CD14-positive monocyte (primary cell): ENCODE measurements at places on chromosomes 12 and 14.
A peak's percentile ranks its signal among the peaks of the same experiment; 100 is the strongest.

- peaks cover 17% of the 10 kb centered on the region for H3K4me1 ChIP-seq
- peak; percentile 9 for DNase-seq
- peaks cover 3% of the 10 kb centered on the region for H3K36me3 ChIP-seq
- peak within 1 kb of the TSS; percentile 45 for H3K4me3 ChIP-seq
- no peak within 1 kb of the TSS for H3K27ac ChIP-seq
Observed at GRCh38 chr12:123761841-123762714, at the start of gene DNAH10. TSS of gene DNAH10 (plus strand) at chr12:123762301. CDS start at chr12:123762337, 36 bp downstream.

GRCh38 chr14:23494223-23494622, 24.7 kb downstream of the NGDN start:
- no peak overlapping the region for H3K27ac ChIP-seq
- H3K36me3 ChIP-seq = no peaks in the 10 kb centered on the region
- no peak overlapping the region for H3K4me3 ChIP-seq
- DNase-seq = no peak
- H3K4me1 ChIP-seq = no peaks in the 10 kb centered on the region

DNA sequence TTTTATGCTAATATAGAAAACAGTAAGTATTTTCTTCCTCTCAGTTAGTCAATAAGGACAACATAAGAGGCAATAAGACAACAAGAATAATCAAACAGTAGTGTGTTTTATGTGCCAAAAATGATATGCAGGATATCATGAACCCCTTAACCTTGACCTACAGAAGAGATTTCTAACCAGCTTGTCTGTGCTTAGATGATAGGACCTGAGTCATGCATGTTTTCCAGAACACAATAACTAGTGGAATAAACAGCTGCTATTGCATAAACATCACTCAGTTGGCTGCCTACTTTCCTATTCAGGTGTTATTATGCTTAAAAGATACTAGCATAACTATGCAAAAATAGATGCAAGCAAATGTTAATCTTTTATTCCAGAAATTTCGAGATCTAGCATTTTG, 282.5 kb downstream of the PRKD1 start:
- no peak for DNase-seq
- H3K27ac ChIP-seq = no peak overlapping the region
- no peaks in the 10 kb centered on the region for H3K27me3 ChIP-seq
- no peak overlapping the region for H3K4me3 ChIP-seq

GRCh38 chr14:72776701-72777261, 117.1 kb downstream of the DPF3 start:
- H3K27ac ChIP-seq = no peak overlapping the region
- no peaks in the 10 kb centered on the region for H3K27me3 ChIP-seq
- no peaks in the 10 kb centered on the region for H3K4me1 ChIP-seq

GRCh38 chr12:9327320-9327719, 119.1 kb upstream of the PZP start:
- no peak for DNase-seq
- no peak overlapping the region for H3K4me3 ChIP-seq
- no peaks in the 10 kb centered on the region for H3K36me3 ChIP-seq
- H3K4me1 ChIP-seq = no peaks in the 10 kb centered on the region
- no peaks in the 10 kb centered on the region for H3K27me3 ChIP-seq
- no peak overlapping the region for H3K27ac ChIP-seq

- H3K27ac ChIP-seq = no peak overlapping the region
- H3K4me1 ChIP-seq = peaks cover 19% of the 10 kb centered on the region
- no peaks in the 10 kb centered on the region for H3K36me3 ChIP-seq
- no peak overlapping the region for H3K4me3 ChIP-seq
Observed at GRCh38 chr14:22848351-22849164, 12.2 kb downstream of the MMP14 start.

- H3K4me3 ChIP-seq = no peak overlapping the region
- H3K27me3 ChIP-seq = no peaks in the 10 kb centered on the region
- H3K4me1 ChIP-seq = no peaks in the 10 kb centered on the region
Observed at GRCh38 chr14:99055816-99056215, 216.2 kb downstream of the BCL11B start.

DNA sequence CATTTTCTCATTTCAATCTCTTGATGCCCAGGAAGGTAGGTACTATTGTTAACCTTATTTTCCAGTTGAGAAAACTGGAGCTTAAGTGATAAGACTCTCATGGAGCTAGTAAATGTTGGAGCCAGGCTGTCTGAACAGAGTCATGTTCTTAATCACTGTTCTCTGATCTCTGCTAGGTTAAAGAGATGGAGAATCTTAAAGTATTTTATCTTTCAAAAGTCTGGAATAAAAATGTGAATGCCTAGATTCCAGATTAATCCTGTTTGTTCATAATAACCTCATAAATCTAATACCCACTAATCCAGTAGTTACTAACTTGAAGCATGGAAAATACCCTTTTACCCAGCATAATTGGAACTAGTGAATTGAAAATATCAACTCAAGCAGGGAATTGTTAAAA, 341.0 kb upstream of the RGS6 start:
- H3K36me3 ChIP-seq = no peaks in the 10 kb centered on the region
- H3K27me3 ChIP-seq = no peaks in the 10 kb centered on the region
- no peak for DNase-seq

DNA sequence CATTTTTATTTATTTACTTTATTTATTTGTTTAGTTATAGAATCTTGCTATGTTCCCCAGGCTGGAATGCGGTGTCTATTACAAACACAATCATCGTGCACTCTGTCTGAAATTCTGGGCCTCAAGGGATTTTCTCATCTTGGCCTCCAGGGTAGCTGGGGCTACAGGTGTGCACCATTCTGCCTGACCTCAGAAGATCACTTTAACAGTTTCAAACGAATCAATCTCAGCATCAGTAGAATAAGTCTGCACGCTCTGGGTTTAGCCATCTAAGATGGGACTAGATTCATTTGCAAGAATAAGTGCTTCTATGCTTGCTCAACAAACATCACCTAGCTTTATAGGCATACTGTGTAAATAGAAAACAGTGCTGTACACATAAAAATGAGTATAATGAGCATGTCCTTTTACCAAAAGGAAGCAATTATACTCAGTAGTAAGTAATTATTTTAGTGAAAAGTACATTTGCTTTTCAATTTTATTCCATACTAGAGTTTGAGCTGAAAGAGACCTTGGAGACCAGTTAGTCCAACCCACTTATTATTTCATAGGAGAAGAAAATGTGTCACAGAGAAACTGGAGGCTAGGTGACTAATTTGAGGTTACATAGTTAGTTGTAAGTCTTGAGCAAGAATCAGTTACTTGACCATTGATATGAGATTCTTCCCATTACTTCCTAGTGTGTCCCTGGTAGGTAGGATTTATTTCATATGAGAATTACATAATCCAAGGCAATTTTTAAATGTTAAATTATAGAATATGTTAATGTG, 456.5 kb upstream of the LMO3 start:
- DNase-seq = no peak
- no peaks in the 10 kb centered on the region for H3K36me3 ChIP-seq
- H3K27me3 ChIP-seq = no peaks in the 10 kb centered on the region
- no peak overlapping the region for H3K4me3 ChIP-seq
- no peaks in the 10 kb centered on the region for H3K4me1 ChIP-seq

GRCh38 chr14:55332654-55333570, 61.7 kb downstream of the FBXO34 start:
- DNase-seq = no peak
- no peak overlapping the region for H3K27ac ChIP-seq
- no peak overlapping the region for H3K4me3 ChIP-seq
- H3K27me3 ChIP-seq = no peaks in the 10 kb centered on the region
- no peaks in the 10 kb centered on the region for H3K36me3 ChIP-seq
- H3K4me1 ChIP-seq = no peaks in the 10 kb centered on the region

GRCh38 chr14:105116451-105117256, 51.4 kb upstream of the GPR132 start:
- H3K4me1 ChIP-seq = no peaks in the 10 kb centered on the region
- H3K27ac ChIP-seq = no peak overlapping the region
- H3K4me3 ChIP-seq = no peak overlapping the region
- no peaks in the 10 kb centered on the region for H3K36me3 ChIP-seq

GRCh38 chr12:66964629-66965028, 285.8 kb upstream of the GRIP1 start:
- no peaks in the 10 kb centered on the region for H3K36me3 ChIP-seq
- H3K27me3 ChIP-seq = no peaks in the 10 kb centered on the region
- H3K27ac ChIP-seq = no peak overlapping the region
- no peak overlapping the region for H3K4me3 ChIP-seq
- no peak for DNase-seq

- no peak overlapping the region for H3K4me3 ChIP-seq
- H3K27ac ChIP-seq = no peak overlapping the region
- no peaks in the 10 kb centered on the region for H3K27me3 ChIP-seq
Observed at GRCh38 chr12:109513977-109514376, 36.5 kb downstream of the UBE3B start.

DNA sequence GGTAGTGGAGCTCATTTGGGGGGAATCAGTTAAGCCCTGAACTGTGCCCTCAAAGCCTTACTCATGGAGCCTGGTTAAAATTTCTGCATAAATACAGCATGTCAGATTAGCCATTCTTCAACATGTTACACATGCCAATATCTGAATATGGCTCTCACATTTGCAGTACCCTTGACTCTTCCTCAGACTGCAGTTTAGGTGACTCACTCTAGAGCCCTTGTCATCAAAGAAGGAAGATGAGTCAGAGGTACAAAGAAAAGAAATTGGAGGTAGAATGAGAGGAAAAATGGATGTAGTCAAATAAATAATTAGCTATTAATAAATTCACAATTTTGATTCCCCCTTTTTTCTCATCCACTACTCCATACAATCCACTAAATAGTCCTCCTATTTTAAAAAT, 23.6 kb upstream of the OR4K2 start:
- H3K4me1 ChIP-seq = no peaks in the 10 kb centered on the region
- H3K4me3 ChIP-seq = no peak overlapping the region
- H3K27ac ChIP-seq = no peak overlapping the region
- no peaks in the 10 kb centered on the region for H3K36me3 ChIP-seq
- no peaks in the 10 kb centered on the region for H3K27me3 ChIP-seq
- no peak for DNase-seq

- H3K36me3 ChIP-seq = peaks cover 12% of the 10 kb centered on the region
- DNase-seq = no peak
- H3K27ac ChIP-seq = peak overlapping the region; percentile 62
- H3K4me3 ChIP-seq = peak overlapping the region; percentile 100
Observed at GRCh38 chr12:57479043-57479375, 657 bp downstream of the ARHGAP9 start.

DNA sequence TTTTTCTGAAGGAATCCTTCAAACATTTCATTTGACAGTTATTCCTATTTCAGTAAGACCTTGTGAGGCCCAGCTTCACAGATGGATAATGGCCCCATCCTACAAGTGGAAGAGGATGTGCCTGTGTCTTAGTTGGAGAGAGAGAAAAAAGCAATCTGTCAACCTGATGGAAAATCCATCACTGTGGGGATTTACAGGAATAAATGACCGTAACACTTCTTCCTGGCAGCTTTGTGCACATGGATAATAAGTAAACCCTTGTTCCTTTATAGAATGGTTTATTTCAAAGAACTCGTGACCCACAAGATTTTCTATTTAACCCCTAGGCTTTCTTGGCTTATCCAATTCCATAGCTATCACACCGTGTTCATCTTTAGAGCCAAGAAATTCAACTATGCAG, 121.4 kb upstream of the PCED1B start:
- peaks cover 16% of the 10 kb centered on the region for H3K4me1 ChIP-seq
- no peak for DNase-seq
- no peaks in the 10 kb centered on the region for H3K27me3 ChIP-seq
- no peak overlapping the region for H3K27ac ChIP-seq
- H3K4me3 ChIP-seq = no peak overlapping the region
- no peaks in the 10 kb centered on the region for H3K36me3 ChIP-seq

GRCh38 chr14:90620568-90621077, 195.6 kb downstream of the TTC7B start:
- H3K27me3 ChIP-seq = no peaks in the 10 kb centered on the region
- no peak overlapping the region for H3K4me3 ChIP-seq
- H3K36me3 ChIP-seq = no peaks in the 10 kb centered on the region
- H3K4me1 ChIP-seq = peaks cover 24% of the 10 kb centered on the region
- DNase-seq = no peak

DNA sequence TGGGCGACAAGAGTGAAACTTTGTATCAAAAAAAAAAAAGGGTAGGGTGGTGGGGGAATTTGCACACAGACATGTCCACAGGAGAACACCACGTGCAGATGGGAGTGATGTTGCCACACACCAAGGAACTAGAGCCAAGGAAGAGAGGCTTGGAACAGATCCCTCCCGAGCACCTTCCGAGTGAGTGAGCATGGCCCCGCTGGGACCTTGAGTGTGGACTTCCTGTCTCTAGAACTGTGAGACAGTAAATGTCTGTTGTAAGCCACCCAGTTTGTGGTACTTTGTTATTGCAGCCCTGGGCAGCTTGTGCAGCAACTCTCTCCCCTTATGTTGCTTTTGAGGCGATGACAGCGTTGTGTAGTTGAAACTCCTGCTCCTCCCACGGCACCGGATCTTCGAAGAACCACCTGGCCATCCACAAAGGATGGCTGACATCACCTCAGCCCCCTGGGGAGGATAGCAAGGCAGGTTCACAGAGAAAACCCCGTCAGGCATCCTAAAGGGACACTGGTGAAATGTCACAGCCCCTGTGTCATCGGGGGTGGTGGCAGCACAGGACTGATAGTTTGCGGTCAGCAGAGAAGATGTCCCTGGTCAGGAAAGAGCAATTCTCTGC, 54.7 kb upstream of the PLEKHG3 start:
- DNase-seq = no peak
- H3K4me1 ChIP-seq = peaks cover 15% of the 10 kb centered on the region
- no peaks in the 10 kb centered on the region for H3K36me3 ChIP-seq
- no peaks in the 10 kb centered on the region for H3K27me3 ChIP-seq

GRCh38 chr14:35050652-35051051, 4.6 kb downstream of the FAM177A1 start:
- DNase-seq = peak; percentile 23
- H3K4me3 ChIP-seq = no peak overlapping the region
- H3K36me3 ChIP-seq = peaks cover 12% of the 10 kb centered on the region
- H3K27ac ChIP-seq = no peak overlapping the region

- H3K36me3 ChIP-seq = no peaks in the 10 kb centered on the region
- no peak within 1 kb of the TSS for H3K27ac ChIP-seq
- H3K4me1 ChIP-seq = peaks cover 5% of the 10 kb centered on the region
- H3K4me3 ChIP-seq = peak within 1 kb of the TSS; percentile 71
Observed at GRCh38 chr12:33439587-33440011, at the start of gene SYT10. TSS of gene SYT10 (minus strand) at chr12:33439819. CDS start at chr12:33439522, 297 bp downstream.

GRCh38 chr12:52741375-52742195, 35.6 kb downstream of the KRT76 start:
- DNase-seq = no peak
- H3K4me1 ChIP-seq = no peaks in the 10 kb centered on the region
- H3K36me3 ChIP-seq = no peaks in the 10 kb centered on the region
- no peak overlapping the region for H3K4me3 ChIP-seq

DNA sequence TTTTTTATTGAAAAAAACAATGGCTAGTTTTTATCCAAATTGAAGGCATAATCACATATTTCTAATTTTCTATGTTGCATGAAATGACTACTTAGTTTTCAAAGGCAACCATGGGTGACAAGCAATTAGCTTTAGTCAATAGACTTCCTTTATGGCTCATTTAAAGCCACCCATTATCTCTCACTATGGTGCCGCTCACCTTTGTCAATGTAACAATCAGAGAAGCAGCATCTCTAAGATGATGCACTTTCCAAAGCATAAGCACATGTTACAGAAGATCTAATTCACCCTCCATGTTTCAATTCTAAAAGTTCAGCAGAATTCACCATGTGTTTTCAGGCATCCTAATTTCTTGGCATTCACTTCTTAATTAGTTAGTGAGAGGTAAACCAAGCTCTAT, 166.6 kb upstream of the RPL10L start:
- H3K4me3 ChIP-seq = no peak overlapping the region
- no peaks in the 10 kb centered on the region for H3K27me3 ChIP-seq
- no peaks in the 10 kb centered on the region for H3K36me3 ChIP-seq
